H9 (cell line): ENCODE measurements at places on chromosomes 16 and 17.

DNA sequence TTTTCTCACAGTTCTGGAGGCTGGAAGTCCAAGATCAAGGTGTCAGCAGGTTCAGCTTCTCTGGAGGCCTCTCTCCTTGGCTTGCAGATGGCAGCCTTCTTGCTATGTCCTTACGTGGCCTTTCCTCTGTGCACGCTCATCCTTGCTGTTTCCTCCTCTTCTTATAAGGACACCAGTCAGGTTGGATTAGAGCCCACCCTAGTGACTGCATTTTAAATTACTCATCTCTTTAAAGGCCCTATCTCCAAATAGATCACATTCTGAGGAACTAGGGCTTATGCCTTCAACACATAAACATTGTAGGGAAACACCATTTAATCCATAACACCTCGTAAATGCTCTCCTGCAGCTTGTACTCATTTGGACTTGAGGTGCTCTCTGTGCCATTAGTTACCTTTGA lies 36.3 kb downstream of the DHRS7C start:
- H3K4me1 ChIP-seq: no peaks in the 10 kb centered on the region
- H3K4me3 ChIP-seq: no peak overlapping the region
- no peak for DNase-seq
- no peaks in the 10 kb centered on the region for H3K27me3 ChIP-seq

GRCh38 chr17:75406222-75406615 lies 741 bp upstream of the GRB2 start:
- DNase-seq: peak; percentile 26
- H3K36me3 ChIP-seq: no peaks in the 10 kb centered on the region
- H3K4me3 ChIP-seq: peak overlapping the region; percentile 88
- no peaks in the 10 kb centered on the region for H3K4me1 ChIP-seq
- H3K27ac ChIP-seq: no peak overlapping the region

DNA sequence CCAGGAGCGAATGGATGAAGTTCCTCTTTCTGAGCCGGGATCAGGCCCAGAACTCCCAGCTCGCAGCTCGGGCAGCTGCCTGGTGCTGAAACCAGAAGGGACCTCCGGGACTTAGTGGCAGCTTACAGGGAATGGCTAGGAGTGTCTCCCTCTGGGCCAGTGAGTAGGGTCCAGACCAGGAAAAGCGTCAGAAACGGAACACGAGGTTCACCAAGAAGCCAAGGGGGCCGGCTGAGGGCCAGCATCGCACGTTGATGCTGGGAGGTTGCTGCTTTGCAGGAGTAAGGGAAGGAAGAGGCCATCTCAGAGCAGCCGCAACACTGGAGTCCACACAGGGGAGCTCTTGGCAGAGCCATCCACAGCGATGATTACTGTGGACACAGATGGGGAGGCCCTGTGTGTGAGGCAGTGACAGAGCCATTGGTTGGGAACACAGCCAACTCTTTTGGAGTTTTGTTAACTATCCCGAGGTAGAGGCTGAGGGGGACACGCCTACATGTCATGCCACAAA lies 74.0 kb upstream of the CREBBP start:
- no peaks in the 10 kb centered on the region for H3K27me3 ChIP-seq
- H3K27ac ChIP-seq: no peak overlapping the region
- H3K4me1 ChIP-seq: no peaks in the 10 kb centered on the region
- DNase-seq: no peak
- no peak overlapping the region for H3K4me3 ChIP-seq
- H3K36me3 ChIP-seq: no peaks in the 10 kb centered on the region

DNA sequence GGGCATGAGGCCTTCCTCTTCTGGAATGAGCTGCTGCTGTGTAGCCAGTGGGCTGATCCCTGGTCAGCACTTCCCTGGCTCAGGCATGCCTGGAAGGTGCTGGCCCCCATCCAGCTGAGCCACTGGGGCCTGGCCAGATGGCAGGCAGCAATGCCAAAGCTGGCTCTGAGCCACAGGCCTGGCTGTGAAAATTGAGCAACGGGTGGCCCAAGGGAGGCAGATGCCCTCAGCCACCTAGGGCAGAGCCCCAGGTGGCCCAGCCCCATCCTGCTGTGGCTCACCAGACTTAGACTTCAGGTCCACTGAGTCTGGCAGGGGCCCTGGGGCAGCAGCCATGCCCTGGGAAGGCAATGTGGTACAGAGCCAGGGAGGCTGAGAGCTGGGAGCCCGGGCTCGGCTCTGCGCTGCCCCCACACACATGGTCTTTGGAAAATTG lies 8.5 kb upstream of the CRHR1 start:
- H3K27ac ChIP-seq: no peak overlapping the region
- no peaks in the 10 kb centered on the region for H3K36me3 ChIP-seq
- no peak for DNase-seq
- H3K4me3 ChIP-seq: no peak overlapping the region

GRCh38 chr16:69619514-69619913 lies 53.7 kb downstream of the NFAT5 start:
- H3K27ac ChIP-seq: no peak overlapping the region
- no peaks in the 10 kb centered on the region; the same call in 1 of the 2 replicates for H3K36me3 ChIP-seq
- H3K27me3 ChIP-seq: no peaks in the 10 kb centered on the region
- no peaks in the 10 kb centered on the region for H3K4me1 ChIP-seq
- no peak overlapping the region for H3K4me3 ChIP-seq
